EL (cell line): ENCODE measurements at places on chromosomes 3 and 15.
A peak's percentile ranks its signal among the peaks of the same experiment; 100 is the strongest.

GRCh38 chr3:11566916-11567315 is 76.8 kb downstream of the VGLL4 start:
- DNase-seq: no peak

DNA sequence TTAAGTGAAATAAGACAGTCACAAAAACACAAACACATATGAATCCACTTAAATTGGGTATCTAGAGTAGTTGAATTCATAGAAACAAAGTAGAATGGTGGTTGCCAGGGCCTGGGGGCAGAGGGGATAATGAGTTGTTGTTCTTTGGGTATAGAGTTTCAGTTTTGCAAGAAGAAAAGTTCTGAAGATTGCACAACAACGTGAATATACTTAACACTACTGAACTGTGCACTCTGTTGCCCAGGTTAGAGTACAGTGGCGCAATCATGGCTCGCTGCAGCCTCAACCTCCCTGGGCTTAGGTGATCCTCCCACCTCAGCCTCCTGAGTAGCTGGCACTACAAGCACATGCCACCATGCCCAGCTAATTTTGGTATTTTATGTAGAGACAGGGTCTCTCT is 14.9 kb downstream of the GRAMD2A start:
- no peak for DNase-seq

- DNase-seq: peak; percentile 30
Measured at GRCh38 chr3:104947943-104948342, 418.8 kb upstream of the ALCAM start.

DNA sequence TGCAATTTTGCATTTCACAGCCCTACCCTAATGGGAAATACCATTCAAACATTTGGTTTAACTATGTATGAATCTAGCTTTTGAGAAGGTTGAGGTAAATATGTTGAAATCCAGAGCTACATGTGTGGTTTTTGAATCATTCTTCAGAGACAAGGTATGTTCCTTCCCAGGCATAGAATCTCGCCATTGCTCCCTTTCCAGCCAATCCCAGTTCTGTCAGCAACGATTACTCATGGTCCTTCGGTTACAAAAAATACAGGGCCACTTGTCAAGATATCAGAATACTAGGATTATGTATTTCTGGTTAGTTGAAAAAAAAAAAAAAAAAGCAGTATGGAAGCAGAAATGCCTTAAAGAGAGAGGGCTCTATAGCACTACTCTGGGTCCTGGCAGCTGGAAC is 182.4 kb downstream of the RBMS3 start:
- DNase-seq: no peak

- DNase-seq: peak; percentile 13
Measured at GRCh38 chr3:42159706-42160472, 68.7 kb downstream of the TRAK1 start.

- DNase-seq: no peak
Measured at GRCh38 chr3:39415983-39416382, 9.5 kb downstream of the RPSA start.

- DNase-seq: peak; percentile 43
Measured at GRCh38 chr15:91508633-91509032, 344.9 kb upstream of the SLCO3A1 start.
